Left ventricle myocardium inferior (tissue), 1 donor: ENCODE measurements at places on chromosomes 1 and 21. TPM values are rescaled to one million over a fixed set of nuclear protein-coding genes. Genes with fewer than 3 reads are reported as not detected.
A peak's percentile ranks its signal among the peaks of the same experiment; 100 is the strongest.

DNA sequence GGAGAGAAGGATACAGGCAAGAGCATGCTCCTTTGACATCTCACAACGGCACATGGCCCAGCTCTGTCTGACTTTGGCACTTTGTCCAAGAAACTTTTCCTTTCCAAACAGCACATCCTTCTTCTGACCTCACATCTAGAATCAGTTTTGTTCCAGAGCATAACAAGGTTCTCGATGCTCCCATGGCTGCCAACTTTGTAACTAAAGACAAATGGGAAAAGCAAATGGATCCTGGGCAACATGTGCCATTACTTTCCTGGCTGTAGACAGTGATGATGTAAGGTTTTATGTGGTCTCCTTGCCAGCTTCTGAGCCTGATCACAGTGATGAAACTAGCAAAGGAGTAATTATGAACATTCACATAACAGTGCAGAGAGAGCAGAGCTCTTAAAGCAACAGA, 171.8 kb upstream of the C1orf87 start:
- no peak for DNase-seq

Gene RNU1-3
- total RNA-seq, result 6,072 TPM

- DNase-seq, result no peak
Measured at GRCh38 chr1:57270927-57271698, 152.7 kb downstream of the DAB1 start.

DNA sequence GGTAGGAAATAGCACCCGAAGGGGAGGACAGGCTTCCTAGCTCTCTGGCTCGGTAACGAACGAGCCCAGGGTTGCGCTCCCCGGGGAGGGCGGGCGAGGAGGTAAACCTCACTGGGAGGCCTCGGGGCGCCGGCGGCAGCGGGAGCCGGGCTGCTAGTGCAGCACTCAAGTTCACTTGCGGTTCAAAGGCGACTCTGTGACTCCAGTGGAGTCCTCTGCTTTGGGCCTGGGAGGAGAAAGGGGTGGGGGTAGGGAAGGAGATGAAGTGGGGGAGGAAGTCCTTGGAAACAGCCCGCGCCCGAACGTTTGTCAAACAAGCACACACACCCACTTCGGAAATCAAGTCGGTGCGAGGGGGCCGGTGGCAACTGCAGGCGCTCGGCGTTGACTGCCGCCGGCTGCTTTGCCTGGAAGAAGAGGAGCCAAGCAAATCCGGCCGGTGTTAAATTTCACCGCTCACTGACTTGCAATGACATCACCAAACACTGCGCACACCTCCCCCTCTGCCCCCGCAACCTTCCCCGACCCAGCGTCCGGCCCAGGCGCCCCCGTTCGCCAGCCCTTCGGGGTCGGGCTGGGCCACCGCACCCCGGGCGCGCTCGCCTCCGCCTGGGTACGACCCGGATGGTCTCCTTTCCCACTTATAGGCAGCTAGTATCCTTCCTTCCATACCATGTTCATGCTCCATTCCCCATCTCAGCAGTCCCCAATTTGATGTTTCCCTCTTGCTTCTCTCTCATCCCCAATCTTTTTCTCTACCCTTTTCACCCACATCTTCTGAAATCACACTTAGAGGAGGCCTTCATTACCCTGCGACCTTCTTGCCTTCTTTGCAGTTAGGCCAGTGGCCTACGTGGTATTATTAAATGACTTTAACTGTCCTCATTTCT, at the start of gene COL24A1:
Gene COL24A1 (minus strand): TSS at position 207 of the 890 bp plus-strand sequence. CDS start 376 bp downstream, outside the sequence.
- peak; percentile 44 for DNase-seq

- peak; percentile 85 for DNase-seq
Measured at GRCh38 chr1:145960468-145961108, 2.8 kb upstream of the LIX1L start.

- DNase-seq, result no peak
Measured at GRCh38 chr1:24594328-24594598, 38.4 kb downstream of the NCMAP start.
